Activated T-helper 1 cell treated with anti-CD3 and anti-CD28 coated beads, Interleukin-2, amount 50 U/mL, for 16 hours (primary cell): ENCODE measurements at places on chromosomes 1 and 21.
A peak's percentile ranks its signal among the peaks of the same experiment; 100 is the strongest.

- no peak for DNase-seq
Measured at GRCh38 chr1:231187571-231187970, 25.7 kb downstream of the TRIM67 start.

DNA sequence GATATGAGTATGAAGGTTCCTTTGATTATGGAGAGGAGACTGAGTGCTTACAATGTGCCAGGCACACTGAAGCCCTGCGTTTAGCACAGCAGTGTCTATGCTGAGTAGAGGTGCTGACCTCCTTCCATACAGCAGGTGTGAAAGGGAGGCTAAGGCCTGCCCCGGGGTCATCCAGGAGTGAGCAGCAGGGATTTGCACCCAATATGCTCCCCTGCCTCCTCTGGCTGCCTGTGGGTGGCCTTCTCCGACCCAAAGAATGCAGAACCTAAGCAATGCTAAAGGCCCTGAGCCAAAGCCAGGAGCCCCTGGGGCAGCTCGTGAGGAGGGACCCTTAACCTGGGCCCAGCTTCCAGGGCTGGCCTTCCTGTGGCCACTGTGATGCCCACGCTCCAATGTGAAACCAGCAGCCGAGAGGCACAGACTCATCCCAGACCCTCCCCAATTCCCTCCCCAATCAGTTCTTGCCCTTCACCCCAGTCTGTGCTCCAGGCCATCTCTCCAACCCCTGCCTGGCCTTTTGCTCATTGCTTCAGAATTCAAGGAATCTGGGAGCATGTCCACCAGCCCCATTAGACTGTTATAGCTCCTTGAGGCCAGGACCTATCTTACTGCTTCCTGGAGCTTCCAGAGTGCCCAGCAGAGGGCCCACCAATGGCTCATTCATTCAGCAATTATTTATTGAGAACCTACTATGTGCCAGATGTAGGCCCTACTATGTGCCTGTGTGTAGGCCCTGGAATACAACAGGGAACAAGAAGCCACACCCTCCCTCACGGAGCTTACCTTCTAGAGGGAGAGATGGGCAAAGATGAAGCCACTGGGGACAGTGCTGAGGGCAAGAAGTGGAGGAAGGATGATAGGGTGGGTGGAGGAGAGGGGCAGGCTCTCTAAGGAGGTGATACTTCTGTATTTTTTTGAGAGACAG lies 53.3 kb downstream of the TAS1R2 start:
- no peak for DNase-seq

DNA sequence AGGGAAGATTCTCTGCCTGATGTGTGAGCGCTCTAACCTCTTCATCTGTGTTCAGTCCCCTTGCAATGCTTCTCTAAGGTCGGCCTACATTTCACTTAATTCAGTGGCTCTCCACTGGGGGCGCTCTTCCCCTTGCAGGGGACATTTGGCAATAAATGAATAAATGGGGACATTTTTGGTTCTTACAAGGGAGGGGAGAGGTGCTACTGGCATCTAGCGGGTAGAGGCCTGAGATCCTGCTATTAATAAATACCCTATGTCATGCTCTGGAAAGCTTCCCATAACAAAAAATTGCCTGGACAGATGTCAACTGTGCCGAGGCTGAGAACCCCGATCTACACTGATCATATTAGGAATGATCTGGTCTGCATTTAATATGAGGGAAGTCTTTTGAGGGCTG lies 25.9 kb upstream of the DNAJC11 start:
- DNase-seq, result peak; percentile 37

DNA sequence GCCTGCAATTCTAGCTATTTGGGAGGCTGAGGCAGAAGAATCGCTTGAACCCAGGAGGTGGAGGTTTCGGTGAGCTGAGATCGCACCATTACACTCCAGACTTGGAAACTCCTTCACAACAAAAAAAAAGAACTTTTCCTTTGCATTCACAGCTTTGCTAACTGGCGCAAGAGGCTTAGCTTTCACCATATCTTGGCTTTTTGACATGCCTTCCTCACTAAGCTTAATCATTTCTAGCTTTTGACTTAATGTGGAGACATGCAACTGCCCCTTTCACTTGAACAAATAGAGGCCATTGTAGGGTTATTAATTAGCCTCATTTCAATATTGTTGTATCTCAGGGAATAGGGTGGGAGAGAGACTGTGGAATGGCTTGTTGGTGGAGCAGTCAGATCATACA lies 8.7 kb downstream of the KPNA6 start:
- DNase-seq, result no peak

- DNase-seq, result no peak
Measured at GRCh38 chr1:42993502-42994136, 35.0 kb upstream of the SLC2A1 start.

DNA sequence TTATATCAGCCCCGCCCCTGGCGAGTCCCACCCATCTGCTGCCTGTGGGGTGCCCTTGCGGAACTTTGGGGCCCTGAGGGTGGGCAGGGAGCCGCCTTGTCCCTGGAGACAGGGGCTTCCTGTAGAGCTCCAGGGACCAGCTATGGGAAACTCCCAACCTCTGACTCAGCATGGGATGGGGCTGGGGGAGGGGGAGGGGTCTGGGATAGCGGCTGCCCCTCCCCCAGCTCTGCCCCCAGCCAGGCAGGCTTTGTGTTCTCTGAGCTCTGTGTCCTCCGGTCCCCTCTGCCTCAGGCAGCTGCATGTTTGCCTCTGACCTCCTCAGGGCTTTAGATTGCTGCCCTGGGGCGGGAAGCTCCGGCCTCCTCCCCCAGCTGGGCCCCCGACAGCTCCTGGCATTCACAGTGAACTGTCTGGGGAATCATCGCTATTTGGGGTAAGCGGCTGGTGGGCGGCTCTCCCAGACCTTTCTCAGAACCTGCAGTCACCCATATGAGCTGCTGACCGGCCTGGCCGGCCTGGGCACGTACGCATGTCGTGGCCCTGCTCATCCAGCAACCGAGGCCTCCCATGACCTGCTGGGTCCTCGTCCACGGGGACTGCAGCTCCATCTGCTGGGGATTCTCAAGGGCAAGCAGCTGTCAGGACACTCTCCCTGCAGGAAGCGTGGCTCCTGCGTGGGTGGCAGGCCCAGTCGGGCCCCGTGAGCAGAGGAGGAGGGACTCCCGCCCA lies 17.1 kb downstream of the ARHGEF16 start:
- no peak for DNase-seq

DNA sequence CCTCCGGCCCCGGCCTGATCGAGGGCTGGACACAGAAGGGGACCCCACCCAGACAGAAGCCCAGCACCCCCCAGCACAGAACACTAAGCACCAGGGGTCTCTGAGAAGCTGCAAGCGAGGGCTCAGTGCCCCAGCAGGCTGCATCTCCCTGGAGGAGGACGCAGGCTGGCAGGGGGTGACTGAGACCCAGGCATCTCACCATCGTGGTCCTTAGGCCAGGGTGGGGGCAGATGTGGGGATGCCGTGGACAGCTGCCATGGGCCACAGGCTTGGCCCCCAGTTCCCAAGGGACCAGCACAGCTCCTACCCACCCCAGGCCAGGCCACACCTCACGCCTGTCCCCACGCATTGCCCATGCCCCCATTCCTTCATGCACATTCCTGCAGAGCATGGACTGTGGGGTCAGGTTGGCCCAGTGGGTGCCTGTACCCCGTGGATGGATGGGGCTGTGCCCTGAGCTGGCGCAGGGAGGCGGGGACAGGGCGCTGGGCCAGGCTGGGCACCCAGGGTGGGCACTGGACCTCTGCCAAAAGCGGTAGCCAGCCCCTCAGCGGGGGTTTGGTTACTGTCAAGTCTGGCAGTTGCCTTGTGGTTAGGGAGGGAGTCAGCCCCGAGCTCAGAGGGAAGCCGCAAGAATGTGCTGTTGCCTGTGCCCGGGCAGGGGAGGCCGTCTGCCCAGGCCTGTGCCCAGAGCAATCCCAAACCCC lies 61.5 kb downstream of the ARHGEF16 start:
- no peak for DNase-seq

DNA sequence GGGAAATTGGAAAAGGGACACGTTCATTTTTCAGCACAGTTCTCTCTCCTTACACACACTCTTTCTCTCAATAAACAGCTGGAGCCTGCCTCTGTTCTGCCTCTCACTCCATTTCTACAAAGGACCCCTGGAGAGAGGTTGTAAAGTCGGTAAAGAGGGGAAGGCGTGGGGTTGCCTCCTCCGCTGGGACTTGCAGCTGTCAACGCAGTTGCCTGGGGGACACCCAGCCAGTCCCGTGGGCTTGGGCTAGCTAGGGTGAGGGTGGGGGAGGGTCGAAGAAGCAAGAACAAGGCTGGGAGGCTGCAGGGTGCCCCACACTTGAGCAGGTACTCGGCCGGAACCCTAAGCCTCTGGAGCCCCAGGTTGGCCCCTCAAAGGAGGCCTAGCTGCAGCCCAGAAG lies 27.6 kb downstream of the C1orf216 start:
- no peak for DNase-seq

DNA sequence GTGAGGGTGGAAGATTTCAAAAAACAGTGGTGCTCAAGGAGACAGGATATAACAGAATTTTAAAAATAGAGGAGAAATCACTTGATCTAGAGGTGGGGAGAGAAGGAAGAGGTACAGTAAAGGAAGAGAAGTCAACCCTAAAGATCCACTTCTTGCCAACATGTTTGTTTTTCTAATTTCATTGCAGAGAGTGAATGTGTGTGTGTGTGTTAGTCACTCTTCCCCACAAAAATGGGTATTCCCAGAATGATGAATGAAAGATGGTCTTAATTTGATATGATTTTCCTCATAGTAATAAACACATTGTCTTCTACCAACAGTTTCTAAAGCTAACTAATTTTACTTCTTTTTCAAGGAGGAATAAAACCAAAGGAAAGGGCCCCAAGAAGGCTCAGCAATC lies 74.2 kb upstream of the NGF start:
- no peak for DNase-seq
